ENCODE measurements at places on chromosomes 16 and 17.

GRCh38 chr16:1620391-1620790 is 8.2 kb downstream of the CRAMP1 start:
- DNase-seq, result no peak

DNA sequence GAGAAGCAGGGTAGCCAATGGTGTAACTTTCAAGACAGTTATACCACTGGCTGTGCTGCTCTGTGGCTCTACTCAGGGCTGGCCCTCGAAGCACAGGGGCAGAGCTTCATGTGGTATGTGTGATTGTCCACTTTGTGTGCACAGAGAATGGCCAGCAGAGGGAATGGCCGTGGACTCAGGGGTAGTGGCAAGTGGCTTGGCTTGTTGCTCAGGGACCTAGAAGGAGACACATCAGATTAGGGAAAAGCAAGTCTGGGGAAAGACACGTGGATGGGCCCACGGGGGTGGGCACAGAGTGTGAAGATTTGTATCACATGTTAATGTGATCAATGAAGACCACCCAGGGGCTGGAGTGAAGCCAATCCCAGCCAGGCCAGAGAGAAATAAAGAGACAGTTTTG is 20.0 kb upstream of the XYLT2 start:
- no peak for DNase-seq

DNA sequence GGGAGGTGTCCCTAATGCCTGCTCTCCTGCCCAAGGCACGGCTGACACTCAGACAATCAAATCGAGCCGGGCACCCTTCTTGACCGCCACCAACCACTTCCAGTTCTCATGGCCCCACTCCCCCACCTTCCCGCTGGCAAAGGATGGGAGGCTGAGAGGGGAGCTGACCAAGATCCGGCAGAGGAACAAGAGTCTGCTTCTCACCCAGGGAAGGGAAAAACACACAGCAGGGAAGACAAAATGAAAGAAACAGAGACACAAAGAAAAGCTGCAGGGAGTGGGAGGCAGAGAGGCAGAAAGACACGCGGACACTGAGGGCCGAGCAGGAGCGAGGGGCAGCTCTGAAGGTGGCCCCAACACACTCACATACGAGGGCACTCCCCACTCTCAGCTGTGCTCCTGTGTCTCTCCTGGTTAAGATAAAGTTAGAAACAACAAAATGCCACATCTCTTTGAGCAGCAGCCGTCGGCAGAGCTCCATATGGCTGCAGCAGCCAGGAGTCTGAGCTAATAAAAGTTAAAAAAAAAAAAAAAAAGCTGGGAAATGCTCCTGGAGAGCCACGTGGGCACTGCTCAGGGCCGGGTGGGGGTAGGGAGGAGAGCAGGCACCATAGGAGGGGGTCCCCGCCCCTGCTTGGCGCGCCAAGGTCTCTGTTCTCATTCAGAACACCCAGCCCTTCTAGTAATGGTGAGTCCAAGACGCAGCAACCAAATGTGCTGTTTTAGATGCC is 7.4 kb downstream of the LRRC75A start:
- DNase-seq, result no peak

GRCh38 chr17:62791767-62792446 is 16.2 kb downstream of the MARCHF10 start:
- no peak for DNase-seq

DNA sequence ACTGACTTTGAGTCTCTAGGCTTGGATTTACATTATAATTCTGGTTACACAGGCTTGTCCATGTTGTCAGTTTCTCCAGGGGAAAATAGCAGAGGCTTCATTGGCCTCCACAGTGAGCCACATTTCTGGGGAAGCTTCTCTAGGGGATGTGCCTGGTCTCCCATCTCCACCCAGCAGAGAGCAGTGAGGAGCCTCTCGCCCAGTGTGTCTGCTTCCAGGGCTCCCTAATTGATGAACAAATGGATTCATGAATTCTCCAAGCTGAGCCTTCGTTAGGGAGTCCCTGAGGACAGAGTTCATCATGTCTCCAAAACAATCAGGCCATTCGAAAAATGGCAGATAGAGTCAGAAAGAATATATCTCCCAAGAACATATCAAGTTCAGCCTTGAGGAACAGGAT is 162.4 kb upstream of the TOX3 start:
- DNase-seq, result no peak

DNA sequence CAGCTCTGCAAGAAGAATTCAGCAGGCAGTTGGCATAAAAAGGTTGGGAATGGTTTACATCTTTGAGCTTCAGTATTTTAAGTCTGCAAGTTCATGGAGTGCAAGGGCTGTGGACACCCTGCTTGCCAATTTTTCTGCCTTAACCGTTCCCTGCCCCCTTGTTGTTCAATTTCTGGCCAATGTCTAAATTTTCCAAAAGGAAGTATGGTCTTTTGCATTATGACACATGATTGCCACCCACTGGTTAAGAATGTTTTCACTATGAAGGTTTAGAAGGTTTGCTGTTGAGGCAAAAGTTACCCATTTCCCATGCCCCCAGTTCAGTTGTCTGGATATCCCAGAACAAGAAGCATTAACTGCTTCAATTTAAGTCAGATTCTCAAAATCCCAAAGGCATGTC is 441.9 kb downstream of the CDH13 start:
- DNase-seq, result no peak

GRCh38 chr17:71975331-71975801 is 145.5 kb upstream of the SOX9 start:
- DNase-seq, result no peak

- no peak for DNase-seq
Measured at GRCh38 chr17:31857920-31858641, 963 bp downstream of the COPRS start.

DNA sequence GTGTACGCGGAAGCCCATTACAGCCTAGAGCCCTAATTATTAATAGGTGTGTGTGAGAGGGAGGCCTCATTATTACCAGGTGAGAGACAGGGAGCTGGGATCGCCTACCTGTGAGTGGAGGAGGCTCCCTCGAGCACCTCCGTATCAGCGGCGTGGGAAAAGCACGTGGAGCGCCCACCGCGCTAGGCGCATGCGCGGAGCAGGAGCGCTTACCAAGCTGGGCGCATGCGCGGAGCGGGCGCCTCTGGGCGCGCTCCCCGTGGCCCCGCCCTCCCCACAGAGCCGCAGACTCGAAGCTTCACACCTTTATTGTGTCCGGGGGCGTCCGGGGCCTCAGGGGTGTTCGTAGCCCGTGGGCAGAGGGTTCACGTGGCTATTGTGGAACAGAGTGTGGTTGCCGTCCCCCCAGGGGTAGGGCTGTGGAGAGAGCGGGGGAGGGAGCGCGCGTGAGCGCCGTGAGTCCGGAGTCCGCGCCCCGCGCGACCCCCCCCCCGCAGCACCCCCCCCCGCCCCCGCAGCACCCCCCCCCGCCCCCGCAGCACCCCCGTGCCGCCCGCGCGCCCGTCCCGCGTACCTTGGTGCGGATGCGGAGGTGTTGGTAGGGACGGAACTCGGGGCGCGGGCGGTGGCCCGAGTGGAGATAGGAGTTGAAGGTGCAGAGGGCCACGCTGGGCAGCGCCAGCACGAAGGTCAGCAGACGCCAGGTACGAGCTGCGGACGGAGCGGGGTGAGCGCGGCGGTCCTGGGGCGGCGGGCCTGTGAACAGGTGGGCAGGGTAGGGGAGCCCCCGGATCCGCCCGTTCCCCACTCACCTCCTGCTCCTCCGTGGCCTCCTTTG is 500 bp downstream of the COX6A2 start:
- DNase-seq, result no peak

DNA sequence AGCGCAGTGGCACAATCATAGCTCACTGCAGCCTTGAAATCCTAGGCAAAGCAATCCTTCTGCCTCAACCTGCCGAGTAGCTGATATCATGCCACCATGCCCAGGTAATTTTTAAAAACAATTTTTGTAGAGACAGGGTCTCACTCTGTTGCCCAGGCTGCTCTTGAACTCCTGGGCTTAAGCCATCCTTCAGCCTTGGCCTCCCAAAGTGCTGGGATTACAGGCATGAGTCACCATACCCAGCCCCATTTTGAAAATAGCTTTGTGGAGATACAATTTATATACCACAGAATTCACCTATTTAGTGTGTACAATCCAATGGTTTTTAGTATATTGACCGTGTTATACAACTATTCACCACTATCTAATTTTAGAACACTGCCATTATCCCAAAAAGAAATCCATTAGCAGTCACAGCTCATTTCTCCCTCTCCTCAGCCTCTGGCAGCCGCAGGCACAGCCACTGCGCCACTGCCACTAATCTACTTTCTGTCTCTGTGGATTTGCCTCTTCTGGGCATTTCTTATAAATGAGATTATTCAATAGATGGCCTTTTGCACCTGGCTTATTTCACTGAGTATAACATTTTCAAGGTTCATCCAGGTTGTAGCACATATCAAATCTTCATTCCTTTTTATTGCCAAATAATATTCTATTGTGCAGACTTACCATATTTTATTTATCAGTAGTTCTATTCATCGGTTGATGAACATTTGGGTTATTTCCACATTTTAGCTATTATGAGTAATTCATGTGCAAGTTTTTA is 6.5 kb downstream of the RNF157 start:
- no peak for DNase-seq

DNA sequence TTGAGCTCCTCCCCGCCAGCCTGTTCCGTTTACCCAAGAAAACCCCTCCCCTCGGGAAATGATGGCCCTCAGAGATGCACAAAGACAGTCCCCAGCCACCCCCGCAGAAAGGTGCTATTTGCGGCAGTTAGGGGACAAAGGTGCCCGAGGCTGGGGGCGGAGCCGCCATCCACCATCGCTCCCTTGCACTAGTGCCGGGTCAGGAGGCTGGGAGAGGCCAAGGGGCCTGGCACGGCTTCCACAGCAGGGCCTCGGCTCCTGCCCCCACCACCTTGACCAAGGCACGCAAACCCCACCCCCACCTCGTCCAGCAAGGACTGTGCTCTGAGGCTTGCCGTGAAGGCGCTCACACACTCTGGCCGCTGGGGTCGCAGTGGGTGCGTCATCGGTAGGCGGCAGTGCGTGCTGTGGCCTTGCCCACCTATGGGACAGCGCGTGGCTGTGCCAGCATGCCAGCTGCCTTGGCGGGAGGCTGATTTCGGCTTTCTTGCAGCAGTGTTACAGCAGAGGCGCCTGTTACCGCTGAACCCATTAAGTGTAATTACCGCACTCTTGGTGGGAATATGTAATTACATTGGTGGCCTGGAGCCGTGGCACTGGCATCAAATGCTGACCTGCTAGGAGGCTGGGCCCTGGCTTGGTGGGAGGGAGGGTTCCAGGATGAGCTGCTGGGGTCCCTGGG is 31.8 kb downstream of the TPSG1 start:
- no peak for DNase-seq

DNA sequence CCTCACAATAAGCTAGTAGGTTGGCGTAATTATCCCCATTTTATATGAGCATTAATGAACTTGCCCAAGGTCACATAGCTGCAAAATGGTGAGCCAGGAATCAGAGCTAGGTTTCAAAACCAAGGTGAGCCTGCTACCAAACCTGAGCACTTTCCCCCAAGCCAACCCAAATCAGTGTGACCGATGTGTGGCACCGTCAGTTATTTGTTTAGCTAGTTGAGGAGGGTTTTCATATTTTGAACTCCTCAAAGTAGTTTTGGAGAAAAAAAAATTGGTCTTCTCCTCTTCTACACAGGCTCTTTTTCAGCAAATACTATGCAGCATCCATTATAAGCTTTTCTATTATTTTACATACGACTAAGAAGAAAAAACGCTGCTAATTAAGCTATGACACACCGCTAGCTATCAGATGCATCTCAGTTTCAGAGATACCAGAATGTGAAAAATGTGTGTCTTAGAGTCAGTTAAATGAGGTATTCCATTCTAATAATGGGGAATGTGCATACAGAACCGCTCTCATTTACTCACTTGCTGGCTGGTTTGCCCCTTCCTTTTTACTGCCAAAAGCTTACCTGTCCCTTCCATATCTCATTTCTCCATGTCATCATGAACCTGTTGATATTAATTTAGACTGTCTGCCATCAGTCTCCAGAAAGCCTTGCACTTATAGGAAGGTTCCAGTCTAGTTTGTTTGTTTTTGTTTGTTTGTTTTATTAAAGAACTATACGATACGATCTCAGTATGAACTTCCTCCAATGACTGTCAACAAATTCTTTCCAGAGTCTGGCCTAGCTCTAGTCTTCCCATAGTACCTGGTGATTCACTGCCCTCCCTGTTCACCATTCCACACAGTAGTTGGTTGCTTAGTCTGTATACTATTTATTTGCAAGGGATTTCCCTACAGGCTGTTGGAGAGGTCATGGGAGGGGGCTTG is 2.2 kb upstream of the TBX4 start:
- no peak for DNase-seq

- DNase-seq, result no peak
Measured at GRCh38 chr17:41894791-41895331, 23.9 kb downstream of the ACLY start.

DNA sequence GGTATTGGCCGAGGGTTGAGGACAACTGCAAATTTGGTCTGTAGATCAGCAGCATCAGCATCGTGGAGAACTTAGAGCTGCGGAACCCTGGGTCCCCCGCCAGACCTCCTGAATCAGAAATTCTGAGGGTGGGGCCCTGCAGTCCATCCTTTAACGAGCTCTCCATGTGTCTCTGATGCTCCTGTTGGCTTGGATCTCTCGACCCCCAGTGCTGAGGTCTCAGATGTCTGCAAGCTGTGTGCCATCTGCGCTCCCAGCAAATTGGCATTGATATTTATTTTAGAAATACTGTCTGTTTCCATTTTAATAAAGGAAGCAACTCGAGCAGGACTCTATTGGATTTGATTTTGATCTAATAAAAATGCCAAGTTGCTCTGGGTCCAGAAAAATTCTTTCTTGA is 250.0 kb downstream of the KATNIP start:
- no peak for DNase-seq

GRCh38 chr17:78872486-78872885 is 30.5 kb downstream of the CEP295NL start:
- DNase-seq, result no peak

DNA sequence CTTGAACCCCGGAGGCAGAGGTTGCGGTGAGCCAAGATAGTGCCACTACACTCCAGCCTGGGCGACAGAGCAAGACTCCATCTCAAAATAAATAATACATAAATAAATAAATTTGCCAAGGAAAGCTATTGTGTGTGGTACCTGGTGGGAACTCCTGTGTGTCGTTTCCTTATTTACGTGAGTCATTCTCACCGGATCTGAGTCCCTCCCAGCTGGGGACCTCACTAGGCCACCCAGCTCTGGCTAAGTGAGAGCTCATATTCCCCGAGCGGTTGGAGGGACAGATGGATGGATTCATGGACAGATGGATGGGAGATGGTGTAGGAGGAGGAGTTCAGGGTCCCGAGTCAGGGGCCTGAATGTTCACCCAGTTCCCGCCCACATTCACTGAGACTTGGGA is 22.9 kb upstream of the C1QL1 start:
- DNase-seq, result no peak

DNA sequence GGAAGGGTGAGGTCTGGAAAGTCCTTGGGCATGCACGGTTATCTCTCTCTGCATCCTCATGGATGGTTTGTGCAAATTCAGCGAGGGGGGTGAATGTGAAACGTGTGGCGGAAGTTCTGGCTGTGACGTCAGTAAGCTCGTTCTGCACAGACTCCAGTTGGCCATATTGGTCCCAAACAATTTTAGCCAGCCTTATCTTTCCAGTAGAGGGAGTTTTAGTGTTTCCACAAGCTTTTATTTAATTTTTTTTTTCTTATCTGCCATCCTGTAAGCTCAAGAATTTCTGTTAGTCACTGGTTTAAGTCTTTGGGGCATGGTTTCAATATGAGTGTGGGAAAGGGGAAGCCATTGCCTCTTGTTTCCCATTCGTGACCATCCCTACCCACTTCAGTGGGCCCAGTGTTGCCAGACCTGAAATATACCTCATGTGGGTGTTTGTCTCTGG is 39.0 kb downstream of the HLF start:
- DNase-seq, result peak; percentile 29

- no peak for DNase-seq
Measured at GRCh38 chr17:64155129-64155528, 25.2 kb upstream of the ERN1 start.

- DNase-seq, result peak; percentile 25
Measured at GRCh38 chr16:19116711-19117449, 3.1 kb downstream of the ITPRIPL2 start.

Data from OCI-M1 (cell line).